ENCODE measurements at places on chromosomes 2 and 18.

DNA sequence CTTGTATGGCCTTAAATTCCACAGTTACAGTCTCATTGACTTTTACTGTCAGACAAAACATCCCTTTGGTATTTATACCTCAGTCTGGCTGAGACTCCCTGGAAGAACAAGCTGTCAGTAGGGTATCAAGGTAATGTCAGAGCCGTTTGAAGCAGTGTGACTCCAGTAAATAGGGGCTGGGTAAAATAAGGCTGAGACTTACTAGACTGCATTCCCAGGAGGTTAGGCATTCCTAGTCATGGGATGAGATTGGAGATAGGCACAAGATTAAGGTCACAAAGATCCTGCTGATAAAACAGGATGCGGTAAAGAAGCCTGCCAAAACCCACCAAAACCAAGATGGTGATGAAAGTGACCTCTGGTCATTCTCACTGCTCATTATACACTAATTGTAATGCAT, 219.5 kb upstream of the SKOR2 start:
- no peak for DNase-seq

GRCh38 chr2:6647046-6647445, 218.7 kb downstream of the CMPK2 start:
- DNase-seq: no peak

GRCh38 chr2:155100261-155100660, 401.8 kb downstream of the KCNJ3 start:
- DNase-seq: no peak

- DNase-seq: no peak
Observed at GRCh38 chr2:96690306-96691021, 47.9 kb downstream of the FER1L5 start.

All from pulmonary artery endothelial cell (primary cell).